Urothelium cell line (cell line): ENCODE measurements at places on chromosomes 12 and 14.

DNA sequence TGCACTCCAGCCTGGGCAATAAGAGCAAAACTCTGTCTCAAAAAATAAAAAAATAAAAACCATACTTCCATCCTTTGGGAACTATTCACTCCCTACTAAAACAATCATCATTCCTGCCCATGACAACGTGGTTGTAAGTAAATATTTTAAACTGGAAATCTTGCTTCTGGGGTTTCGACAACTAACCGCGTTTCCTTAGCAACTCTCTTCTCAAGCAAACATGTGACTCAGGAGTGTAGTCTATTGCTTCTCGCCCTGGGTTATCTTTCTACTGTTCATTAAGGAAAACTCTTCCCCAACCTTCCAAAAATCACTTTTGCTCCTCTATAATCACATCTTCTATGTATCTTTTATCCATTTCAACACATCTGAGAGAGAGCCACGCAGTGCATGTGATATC lies 21.8 kb downstream of the APPL2 start:
- no peak for DNase-seq

- DNase-seq, result no peak
Observed at GRCh38 chr14:69183735-69184134, 7.6 kb upstream of the EXD2 start.

GRCh38 chr12:1811281-1811947 lies 9.0 kb upstream of the LRTM2 start:
- peak; percentile 90 for DNase-seq

- DNase-seq, result no peak
Observed at GRCh38 chr14:74261288-74261687, 22.0 kb downstream of the VSX2 start.

DNA sequence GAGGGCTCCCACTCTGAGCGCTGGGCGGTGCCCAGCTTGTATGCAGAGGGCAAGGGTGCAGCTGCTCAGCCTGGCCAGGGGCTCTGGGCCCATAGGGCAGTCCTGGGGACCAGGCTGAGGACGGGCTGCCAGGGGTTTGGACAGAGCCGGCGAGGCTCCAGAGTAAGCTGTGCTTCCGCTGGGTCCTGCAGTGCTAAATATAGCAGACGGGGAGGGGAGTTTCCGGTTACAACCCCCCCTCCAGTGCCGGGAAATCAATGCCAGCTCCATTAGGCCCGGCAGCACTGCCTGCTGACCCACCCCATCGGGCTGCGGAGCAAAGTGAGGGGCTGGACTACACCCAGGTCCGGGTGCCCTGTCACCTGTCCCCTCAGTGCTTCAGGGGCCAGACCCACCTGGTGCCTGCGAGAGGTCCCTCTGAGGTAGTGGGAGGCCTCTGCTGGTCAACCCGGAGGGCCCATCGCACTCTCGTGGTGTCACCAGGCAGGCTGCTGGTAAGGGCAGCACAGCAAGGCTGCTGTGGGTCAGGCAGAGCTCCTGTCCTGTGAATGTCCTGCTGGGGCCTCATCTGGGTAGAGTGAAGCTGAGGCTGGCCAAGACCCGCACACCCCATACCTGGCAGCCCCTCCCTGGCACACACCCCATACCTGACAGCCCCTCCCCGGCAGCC lies 2.6 kb upstream of the JAG2 start:
- DNase-seq, result no peak

DNA sequence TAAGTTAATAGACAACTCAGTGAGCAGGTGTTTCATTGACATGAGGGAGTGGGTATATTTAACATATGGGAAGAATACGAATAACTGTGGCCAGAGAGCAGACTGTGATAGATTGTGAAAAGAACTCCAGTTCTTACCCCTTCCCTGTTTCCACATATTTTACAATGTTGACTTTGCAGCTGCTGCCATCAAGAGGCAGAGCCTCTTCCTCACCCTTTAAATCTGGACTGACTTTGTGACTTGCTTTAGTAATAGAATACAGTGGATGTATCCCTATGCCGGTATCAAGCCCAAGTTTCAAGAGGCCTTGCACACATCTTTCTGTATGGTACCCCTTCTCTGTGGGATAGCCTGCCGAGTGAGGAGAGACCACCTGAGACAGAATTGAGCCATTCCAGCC lies 356.7 kb downstream of the ETNK1 start:
- DNase-seq, result no peak

DNA sequence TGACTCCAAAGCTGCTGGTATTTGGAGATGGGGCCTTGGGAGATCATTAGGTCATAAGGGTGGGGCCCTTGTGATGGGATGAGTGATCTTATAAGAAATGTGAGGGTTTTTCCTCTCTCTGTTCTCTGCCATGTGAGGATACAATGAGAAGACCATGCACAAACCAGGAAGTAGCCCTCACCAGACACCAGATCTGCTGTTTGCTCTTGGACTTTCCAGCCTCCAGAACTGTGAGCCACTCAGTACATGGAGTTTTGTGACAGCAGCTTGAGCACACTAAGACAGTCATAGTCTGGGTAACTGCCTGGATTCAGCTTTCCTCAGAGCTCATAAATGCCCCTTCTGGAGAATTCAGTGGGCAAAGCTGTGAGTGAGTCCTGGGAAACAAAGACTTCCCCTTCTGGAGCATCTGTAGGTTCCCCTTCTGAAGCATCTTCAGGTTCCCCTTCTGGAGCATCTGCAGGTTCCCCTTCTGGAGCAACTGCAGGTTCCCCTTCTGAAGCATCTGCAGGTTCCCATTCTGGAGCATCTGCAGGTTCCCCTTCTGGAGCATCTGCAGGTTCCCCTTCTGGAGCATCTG lies 11.0 kb upstream of the PPP4R3A start:
- no peak for DNase-seq

- DNase-seq, result no peak
Observed at GRCh38 chr12:84763107-84763506, 149.5 kb downstream of the SLC6A15 start.

DNA sequence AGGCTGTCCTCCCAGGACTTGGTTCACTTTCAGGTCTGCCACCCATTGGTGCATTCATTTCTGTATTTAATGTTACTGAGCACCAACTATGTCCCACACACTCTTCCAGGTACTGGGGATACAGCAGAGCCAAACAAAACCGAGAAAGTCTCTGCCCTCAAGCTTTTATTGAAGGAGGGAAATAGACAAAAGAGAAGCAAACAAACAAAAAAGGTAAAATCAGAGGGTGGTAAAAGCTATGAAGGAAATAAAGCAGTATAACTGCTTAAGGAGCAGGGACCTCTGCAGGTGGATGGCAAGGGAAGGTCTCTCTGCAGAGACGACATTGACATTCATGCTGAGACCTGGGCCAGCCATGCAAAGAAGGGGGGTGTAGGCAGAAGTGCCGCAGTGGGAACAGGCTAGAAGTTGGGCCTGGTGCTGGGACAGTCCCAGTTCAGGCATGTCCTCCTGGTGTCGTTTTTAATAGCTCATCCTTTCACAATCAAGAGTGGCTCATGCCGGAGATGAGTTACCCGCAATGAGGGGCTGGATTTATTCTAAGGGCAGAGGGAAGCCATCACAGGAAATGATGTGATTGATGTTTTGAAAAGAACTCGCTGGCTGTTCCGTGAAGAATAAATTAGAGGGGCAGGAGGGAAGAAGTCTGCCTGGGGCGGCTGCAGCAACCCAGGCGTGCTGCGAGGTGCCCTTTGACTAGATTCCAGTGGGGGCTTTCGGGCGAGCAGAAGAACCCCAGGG lies 72.8 kb downstream of the IRF2BPL start:
- peak; percentile 37 for DNase-seq

- no peak for DNase-seq
Observed at GRCh38 chr14:90610346-90611040, 205.7 kb downstream of the TTC7B start.

DNA sequence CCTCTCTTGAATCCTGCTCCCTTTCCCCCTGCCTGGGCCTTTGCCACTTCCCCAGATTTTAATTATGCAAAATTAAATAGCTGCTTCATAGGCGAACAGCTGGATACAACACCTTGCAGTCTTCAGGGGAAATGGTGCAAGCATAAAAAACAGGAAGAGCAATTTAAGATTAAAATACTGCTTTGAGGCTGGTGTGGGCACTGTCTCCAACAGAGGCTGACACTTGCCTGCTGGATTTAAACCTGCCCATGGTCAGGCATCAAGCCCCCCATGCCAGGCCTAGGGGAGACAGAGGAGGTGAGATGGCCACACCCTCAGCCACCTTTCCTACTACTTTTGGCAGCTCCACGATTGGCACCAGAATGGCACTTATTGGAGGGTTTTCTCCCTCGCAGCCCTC lies 110.1 kb upstream of the DIO3 start:
- DNase-seq, result no peak

GRCh38 chr14:30820674-30821073 lies 53.7 kb upstream of the COCH start:
- no peak for DNase-seq

GRCh38 chr12:12993367-12993766 lies 6.7 kb downstream of the HEBP1 start:
- no peak for DNase-seq

DNA sequence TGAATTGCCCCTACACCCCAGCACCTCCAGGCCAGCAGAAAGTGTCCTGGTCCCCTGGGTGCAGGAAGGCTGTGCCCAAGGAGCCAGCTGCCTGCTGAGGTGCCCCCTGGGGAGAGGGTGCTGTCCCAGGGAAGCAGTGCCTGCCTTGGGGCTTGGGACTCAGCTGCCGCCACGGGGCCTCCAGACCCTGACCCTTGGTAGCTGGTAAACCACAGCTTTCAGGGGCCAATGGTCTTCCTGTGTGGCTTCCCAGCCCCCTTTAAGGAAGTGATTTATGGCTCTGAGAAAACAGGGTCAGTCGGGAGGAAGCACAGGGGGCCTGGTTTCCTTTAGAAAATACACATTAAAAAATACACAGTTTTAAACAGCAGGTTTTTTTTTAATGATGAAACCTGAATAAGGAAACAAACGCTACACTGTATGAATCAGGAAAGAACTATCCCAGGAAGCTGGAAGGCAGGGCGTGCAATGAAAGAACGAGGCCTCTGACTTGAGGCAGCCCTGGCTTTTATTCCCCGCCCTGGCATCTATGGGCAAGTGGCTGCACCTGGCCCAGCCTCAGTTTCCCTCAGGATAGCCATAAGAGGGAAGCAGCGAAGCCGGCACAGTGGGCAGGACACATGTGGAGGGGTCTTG lies 40.6 kb upstream of the EML1 start:
- peak; percentile 36 for DNase-seq
